Breast epithelium (tissue), 4 donors: ENCODE measurements at places on chromosomes 7 and 10. TPM values are rescaled to one million over a fixed set of nuclear protein-coding genes. Genes with fewer than 3 reads are reported as not detected.
A peak's percentile ranks its signal among the peaks of the same experiment; 100 is the strongest.

DNA sequence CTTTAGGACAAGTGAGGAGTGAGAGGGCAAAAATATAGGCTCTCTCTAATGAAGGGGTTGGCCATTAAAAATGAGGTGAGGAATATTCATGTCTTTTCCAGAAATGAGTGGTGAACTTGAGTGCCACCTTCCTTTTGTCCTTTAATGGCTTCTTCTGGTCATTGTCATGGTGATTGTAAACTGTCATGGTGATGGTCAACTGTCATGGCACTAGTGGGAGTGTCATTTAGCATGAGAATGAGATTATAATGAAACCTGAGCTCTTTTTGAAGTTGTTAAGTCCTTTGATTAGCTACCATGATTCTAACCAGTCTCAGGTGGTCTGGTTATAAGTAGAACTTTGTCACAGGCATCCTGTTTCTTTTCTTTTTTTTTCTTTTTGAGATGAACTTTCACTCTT is 524.4 kb downstream of the NEBL start:
- no peak for DNase-seq

GRCh38 chr10:80194373-80195045 is 10.8 kb downstream of the ANXA11 start:
- DNase-seq: no peak

DNA sequence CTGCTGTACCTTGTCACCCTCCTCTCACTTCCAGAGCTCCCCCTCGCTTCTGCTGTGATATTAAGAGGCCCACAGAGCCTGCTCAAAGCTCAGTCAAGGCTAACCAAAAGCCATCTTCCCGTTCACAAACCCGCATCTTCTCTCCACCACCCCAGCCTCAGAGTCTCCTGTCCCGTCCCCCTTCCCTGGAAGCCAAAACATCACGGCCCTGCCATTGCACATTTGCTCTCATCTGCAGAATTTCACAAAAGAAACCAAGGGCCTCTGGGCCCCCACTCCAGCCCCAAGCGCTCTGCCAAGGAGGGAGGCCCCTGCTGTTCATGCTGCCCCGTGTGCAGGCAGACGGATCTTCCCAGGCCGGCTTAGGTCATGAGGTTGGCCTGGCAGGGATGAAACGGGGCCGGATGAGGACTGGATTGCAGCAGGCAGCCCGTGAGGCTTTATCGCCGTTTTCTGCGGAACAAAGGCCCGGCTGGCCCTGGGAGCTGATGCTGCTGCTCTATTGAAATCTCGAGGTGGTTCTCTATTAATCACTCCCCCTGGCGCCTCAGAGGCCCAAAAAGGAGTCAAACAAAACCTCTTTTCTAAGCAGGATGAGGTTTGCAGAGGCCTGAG is 31.6 kb upstream of the FOXK1 start:
- DNase-seq: no peak

- DNase-seq: peak; percentile 45
Measured at GRCh38 chr7:135774284-135774683, 25.7 kb upstream of the FAM180A start.

- no peak for DNase-seq
Measured at GRCh38 chr10:99742254-99742653, 10.2 kb downstream of the CUTC start.

- no peak for DNase-seq
Measured at GRCh38 chr7:66500087-66500486, 128.6 kb upstream of the KCTD7 start.

GRCh38 chr7:71303566-71303965 is 171.6 kb downstream of the GALNT17 start:
- DNase-seq: no peak

DNA sequence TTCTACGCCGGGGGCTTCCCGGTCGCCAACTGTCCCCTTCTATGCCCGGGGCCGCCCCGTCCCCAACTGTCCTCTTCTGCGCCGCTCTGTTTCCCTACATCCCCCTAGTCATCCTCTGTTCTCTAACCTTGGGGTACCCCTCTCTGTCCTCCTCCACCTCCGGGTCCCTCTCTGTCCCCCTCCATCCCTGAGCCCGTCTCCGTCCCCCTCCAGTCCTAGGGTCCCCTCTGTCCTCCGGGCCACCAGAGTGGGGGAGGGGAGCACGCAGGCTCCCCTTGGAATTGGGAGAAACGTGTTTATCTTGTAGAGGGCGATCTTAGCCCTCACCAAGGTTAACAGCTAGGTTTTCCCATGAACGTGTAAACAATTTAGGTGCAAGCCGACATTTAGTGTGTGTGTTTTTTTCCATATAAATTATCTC is 852 bp upstream of the KLF6 start:
- no peak for DNase-seq

DNA sequence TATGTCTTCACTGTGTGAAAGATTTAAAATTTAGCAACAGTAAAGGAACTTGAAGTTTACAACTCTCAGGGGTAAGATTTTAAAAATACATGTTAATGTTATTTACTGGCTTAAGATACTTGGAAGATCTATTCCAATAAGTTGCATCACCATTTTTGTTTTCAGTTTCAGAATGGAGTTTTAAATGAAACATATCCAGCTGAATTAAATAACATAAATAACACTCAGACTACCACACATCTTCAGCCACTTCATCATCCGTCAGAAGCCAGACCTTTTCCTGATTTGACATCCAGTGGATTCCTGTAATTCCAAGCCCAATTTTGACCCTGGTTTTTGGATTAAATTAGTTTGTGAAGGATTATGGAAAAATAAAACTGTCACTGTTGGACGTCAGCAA is 44.3 kb downstream of the AHR start:
- no peak for DNase-seq

CDH23 gene
- total RNA-seq: 11.6 TPM

LIPM gene
- total RNA-seq: not detected

HOXA2 gene
- 1.3 TPM for total RNA-seq

PROSER2 gene
- 8.5 TPM for total RNA-seq

CCDC146 gene
- 15.5 TPM for total RNA-seq

ASL gene
- 39.8 TPM for total RNA-seq

VAX1 gene
- total RNA-seq: not detected

GRID2IP gene
- total RNA-seq: 0.33 TPM
